GM13977 (cell line): ENCODE measurements at places on chromosomes 4 and X.

DNA sequence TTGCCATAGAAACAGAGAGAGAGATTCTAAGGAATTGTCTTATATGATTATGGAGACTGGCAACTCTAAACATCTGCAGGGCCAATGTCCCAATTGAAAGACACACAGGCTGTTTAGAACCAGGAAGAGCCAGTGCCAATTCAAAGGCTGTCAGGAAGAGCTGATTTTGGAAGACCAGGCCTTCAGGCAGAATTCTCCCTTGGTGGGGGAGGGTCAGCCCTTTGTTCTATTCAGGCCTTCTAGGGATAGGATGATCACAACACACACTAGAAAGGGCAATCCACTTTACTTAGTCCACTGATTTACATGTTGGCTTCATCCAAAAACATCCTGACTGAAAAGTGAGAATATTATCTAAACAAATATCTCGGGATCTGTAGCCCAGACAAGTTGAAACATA is 15.2 kb downstream of the C4orf46 start:
- DNase-seq, result no peak

DNA sequence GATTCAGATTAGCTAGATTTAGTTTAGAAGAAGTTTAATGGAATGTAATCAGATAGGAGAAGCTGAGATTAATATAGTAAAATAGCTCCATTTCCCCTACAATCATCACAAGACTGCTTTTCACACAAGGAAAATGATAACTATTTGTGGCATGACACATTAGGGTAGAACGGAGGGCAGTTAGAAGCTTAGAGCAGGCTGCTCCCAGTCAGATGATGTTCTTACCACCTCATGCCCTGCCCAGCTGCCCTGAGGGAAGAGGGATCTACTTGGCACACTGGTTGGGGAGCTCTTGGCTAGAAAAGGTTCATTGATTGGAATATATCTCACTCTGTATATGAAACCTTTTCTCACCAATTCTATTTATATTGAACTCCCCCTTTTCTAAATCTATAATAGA is 180.7 kb upstream of the IL15 start:
- DNase-seq, result no peak

- DNase-seq, result no peak
These were observed 78.8 kb downstream of the TET2 start for GRCh38 chr4:105225500-105225899.

GRCh38 chrX:53882331-53882730 is 161.9 kb downstream of the PHF8 start:
- no peak for DNase-seq

- DNase-seq, result no peak
These were observed 1.1 kb upstream of the HDAC6 start for GRCh38 chrX:48800574-48801279.

- DNase-seq, result no peak
These were observed 23.0 kb downstream of the GAB1 start for GRCh38 chr4:143359644-143360193.
